ENCODE measurements at places on chromosomes 1 and 21.
A peak's percentile ranks its signal among the peaks of the same experiment; 100 is the strongest.

- no peaks in the 10 kb centered on the region for H3K36me3 ChIP-seq
- H3K27ac ChIP-seq, result no peak overlapping the region
- peaks cover 17% of the 10 kb centered on the region for H3K27me3 ChIP-seq
- DNase-seq, result peak; percentile 75
Observed at GRCh38 chr21:42309753-42310213, 5.4 kb downstream of the TFF3 start.

- DNase-seq, result peak; percentile 27
- peaks cover 10% of the 10 kb centered on the region for H3K4me1 ChIP-seq
- H3K27ac ChIP-seq, result no peak overlapping the region
- H3K27me3 ChIP-seq, result no peaks in the 10 kb centered on the region
- H3K4me3 ChIP-seq, result no peak overlapping the region
- H3K36me3 ChIP-seq, result no peaks in the 10 kb centered on the region
Observed at GRCh38 chr1:25657121-25657882, 40.7 kb downstream of the MAN1C1 start.

DNA sequence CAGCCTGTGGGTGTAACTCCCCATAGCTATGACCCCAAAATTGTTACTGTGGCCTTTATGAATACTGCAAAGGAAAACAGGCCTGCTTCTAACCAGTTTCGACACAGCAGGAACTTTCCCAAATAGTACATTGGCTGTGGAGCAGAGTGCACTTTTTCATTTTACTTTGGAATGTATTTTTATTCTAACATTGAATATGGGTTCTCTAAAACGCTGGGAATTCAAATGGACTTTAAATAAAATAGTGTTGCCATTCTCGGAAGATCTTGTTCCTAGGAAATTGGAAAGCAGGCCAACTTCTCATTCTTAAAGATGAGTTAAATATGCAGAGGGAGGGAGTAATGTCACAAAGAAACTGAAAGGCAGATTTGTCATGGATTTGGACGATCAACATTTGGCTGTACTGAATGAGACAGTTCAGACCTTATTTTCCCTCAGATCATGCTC lies 39.6 kb upstream of the ARHGAP29 start:
- H3K4me3 ChIP-seq, result no peak overlapping the region
- H3K27ac ChIP-seq, result no peak overlapping the region
- H3K27me3 ChIP-seq, result no peaks in the 10 kb centered on the region
- no peaks in the 10 kb centered on the region for H3K36me3 ChIP-seq
- no peaks in the 10 kb centered on the region for H3K4me1 ChIP-seq

GRCh38 chr1:149967041-149967440 lies 30.4 kb upstream of the MTMR11 start:
- H3K36me3 ChIP-seq, result no peaks in the 10 kb centered on the region
- H3K4me3 ChIP-seq, result no peak overlapping the region
- no peak overlapping the region for H3K27ac ChIP-seq
- no peaks in the 10 kb centered on the region for H3K27me3 ChIP-seq

DNA sequence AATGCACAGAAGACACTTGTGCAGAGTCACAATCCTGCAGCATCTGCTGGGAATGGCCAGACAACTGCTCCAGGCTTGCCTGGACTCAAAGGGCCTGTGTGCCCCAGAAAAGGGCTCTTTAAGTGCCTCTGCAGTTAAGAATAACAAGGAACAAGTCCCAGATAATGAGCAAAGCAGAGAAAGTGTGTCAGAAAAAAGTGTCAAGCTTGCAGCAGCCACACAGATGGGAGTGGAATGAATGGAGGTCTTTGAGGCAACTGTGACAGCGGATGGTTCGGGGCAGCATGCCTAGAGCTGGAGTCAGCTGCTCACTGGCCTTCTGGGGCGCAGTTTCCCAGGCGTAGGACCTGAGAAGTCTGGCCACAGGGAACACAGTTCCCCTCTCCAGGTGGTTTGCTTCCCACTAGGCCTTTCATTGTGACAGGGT lies 5.1 kb downstream of the PARP1 start:
- peaks cover 4% of the 10 kb centered on the region for H3K36me3 ChIP-seq
- H3K27ac ChIP-seq, result peak overlapping the region; percentile 47

- no peaks in the 10 kb centered on the region for H3K36me3 ChIP-seq
- no peak for DNase-seq
- no peaks in the 10 kb centered on the region for H3K27me3 ChIP-seq
- no peak overlapping the region for H3K4me3 ChIP-seq
- H3K4me1 ChIP-seq, result peaks cover 26% of the 10 kb centered on the region
- H3K27ac ChIP-seq, result peak overlapping the region; percentile 92
Observed at GRCh38 chr1:24393892-24394291, 19.7 kb downstream of the STPG1 start.

DNA sequence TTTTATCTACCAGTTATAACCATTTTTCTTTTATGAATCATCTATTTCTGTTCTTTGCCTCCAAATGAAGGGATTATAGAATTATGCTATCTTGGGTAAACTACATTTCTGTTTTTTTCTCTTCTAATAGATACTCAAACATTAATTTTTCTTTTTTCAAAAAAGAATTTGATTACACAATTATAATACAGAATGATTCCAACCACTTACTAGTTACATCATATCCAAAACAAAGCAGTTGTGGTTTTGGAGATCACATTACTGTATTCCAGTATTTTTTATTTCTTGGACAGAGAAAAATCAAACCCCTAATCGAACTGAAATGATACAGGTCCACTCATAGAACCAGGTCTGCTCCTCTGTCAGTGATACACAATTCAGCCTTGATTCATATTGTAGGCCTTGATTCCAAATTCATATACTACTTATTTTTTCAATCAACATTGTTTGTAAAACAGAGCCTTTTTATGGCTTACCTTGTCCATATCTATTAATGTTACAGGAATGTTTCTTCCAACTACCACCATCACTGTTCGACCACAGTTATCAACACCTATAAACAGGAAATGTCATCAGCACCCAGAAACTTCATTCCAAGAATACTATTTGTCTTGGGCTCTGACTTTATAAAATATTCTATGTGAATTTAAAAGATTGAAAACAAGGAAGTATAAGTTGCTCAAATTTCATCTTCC lies 43.2 kb downstream of the GDAP2 start:
- DNase-seq, result no peak
- H3K4me3 ChIP-seq, result no peak overlapping the region

- DNase-seq, result no peak
- no peaks in the 10 kb centered on the region for H3K36me3 ChIP-seq
- peaks cover 3% of the 10 kb centered on the region for H3K27me3 ChIP-seq
Observed at GRCh38 chr1:205236526-205236925, 8.8 kb downstream of the TMCC2 start.

GRCh38 chr1:92186081-92186480 lies 31.6 kb upstream of the C1orf146 start:
- DNase-seq, result no peak
- H3K27ac ChIP-seq, result no peak overlapping the region
- H3K4me3 ChIP-seq, result no peak overlapping the region
- no peaks in the 10 kb centered on the region for H3K36me3 ChIP-seq
- no peaks in the 10 kb centered on the region for H3K27me3 ChIP-seq
- H3K4me1 ChIP-seq, result no peaks in the 10 kb centered on the region

DNA sequence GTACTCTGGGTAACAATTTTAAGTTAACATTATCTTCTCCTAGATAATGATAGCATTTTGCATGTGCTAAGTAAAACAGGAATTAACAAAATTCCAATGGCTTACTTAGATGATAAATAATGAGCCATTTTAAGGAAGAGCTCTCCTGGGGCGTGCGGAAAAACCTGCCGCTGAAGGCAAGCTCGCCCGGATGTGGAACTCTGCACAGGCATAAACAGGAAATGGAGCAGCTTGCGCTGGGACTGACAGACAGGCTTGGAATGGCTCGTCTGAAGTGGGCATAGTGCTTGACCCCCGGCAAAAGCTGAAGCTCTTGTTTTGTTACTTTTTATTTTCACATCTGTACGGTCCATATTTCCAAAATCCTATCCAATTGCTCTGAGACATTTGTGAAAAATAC lies 169.2 kb downstream of the ZNF281 start:
- no peak overlapping the region for H3K4me3 ChIP-seq
- no peaks in the 10 kb centered on the region for H3K36me3 ChIP-seq
- H3K27ac ChIP-seq, result no peak overlapping the region

DNA sequence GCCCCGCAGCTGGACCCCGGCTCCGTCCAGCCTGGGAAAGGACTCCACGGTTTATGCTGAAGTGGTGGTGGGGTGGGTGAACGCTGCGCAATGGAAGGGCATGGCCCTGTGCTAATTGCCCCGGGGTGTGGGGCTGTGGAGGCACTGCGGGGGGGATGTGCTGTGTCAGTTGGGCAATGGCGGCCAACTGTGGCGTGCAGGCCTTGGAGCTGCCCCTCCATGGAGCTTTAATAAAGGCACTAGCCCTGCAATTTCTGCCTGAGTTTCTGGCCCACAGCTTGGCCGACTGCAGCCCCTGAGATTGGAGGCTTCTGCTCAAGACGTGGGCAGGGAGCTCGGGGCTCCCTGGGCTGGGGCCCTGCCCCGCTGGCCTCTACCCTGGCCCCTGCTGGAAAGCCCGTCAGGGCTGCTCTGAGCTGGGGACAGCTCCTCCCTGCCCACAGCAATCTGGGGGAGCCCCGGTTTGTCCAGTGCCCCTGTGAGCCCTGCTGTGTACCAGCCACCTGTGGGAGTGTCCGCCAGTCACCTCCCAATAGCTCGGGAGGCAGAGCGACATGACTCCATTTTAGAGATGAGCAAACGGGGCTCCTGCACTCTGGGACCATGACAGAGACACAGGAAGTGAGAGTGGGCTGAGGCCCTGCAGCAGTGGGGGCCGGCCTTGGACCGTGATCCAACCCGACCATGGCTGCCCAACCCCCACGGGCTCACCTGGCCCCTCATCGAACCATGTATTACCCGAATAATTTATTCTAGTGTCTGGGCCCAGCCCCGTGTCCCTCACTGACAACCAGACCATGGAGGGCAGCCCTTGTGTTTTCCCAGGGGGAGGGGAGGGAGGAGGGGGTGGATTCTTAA lies 8.7 kb upstream of the TNFRSF14 start:
- H3K27me3 ChIP-seq, result no peaks in the 10 kb centered on the region
- peak overlapping the region; percentile 89 for H3K4me3 ChIP-seq
- DNase-seq, result no peak
- H3K27ac ChIP-seq, result peak overlapping the region; percentile 99
